HS-27A (cell line): ENCODE measurements at places on chromosomes 3 and 15.

- DNase-seq = no peak
These were observed 120.6 kb downstream of the CD47 start for GRCh38 chr3:107969994-107970819.

- DNase-seq = no peak
These were observed 41.2 kb downstream of the PCCB start for GRCh38 chr3:136291302-136291701.

DNA sequence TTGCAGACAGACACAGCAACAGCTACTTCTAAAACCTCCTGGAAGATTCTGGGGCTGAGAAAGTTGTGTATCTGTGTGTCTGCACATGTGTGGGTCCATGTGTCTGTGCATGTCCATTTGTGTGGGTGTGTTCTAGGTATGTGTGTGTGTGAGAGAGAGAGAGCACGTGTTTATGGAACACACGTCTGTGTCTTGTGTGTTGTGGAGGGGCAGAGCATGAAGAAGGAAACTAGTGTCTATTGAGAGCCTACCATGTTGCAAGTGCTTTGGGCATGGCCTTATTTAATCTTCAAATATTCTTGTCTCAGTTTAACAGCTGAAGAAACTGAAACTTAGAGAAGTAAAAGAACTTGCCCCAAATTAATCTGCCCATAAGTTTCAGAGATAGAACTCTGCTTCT, 327.5 kb downstream of the UACA start:
- no peak for DNase-seq

DNA sequence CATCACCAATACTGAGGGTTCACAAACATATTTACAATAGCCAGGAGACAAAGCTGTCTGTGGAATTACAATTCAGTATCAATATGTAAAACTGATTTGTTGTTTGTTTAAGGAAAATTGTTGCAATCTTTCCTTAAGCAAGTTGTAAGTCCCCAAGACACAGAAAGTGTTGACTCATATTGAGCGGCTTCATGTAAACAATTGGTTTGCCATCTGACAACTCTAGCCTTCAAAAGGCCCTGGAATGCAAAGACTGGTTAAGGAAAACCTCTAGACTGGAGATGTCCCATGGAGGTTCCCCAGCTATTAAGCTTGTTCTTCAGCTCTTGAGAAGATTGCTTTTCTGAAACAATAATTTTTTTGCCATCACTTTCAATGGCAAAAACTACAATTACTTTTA, 283.7 kb upstream of the PROK2 start:
- DNase-seq = no peak

DNA sequence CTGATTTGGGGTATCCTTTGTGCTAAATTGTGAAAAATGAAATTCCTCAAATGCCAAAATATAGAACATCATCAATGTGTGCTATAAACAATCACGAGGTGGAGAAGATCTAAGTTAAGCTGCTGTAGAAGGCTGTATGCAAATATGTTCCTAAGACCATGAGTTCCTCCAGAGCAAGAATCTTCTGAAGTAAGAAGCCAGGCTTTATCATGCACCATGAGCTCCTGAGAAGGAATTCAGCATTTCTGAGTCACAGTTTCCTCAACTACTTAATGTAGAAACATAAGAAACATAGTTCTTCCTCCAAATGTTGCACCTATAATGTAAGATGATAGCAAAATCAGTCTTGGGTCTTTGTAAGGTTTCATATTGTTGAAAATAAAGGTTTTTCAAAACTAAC, 241.7 kb upstream of the MDFIC2 start:
- no peak for DNase-seq

GRCh38 chr15:66184936-66185790, 68.4 kb downstream of the MEGF11 start:
- no peak for DNase-seq
